ENCODE measurements at places on chromosomes 5 and 9.

DNA sequence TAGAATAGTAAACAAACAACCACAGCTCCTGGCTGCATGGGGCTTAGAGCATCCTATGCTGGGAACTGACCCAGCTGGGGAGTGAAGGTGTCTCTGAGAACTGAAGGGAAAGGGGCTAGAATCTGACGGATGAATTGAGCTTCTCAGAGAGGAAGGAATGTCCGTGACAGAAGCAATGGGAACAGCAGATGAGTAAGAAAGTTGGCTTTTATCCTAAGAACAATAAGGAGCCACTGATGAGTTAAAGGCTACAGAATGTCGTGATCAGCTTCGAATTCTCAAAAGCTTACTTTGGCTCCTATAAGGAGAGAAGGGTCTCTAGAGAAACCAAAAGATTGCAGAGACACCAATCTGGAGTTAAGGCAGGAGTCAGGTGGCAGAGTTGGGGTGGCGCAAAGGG is 52.6 kb downstream of the EBF1 start:
- DNase-seq: no peak

- no peak for DNase-seq
Observed at GRCh38 chr5:103455796-103456195, 106.8 kb downstream of the NUDT12 start.

- no peak for DNase-seq
Observed at GRCh38 chr9:92635760-92636159, 34.2 kb downstream of the IPPK start.

DNA sequence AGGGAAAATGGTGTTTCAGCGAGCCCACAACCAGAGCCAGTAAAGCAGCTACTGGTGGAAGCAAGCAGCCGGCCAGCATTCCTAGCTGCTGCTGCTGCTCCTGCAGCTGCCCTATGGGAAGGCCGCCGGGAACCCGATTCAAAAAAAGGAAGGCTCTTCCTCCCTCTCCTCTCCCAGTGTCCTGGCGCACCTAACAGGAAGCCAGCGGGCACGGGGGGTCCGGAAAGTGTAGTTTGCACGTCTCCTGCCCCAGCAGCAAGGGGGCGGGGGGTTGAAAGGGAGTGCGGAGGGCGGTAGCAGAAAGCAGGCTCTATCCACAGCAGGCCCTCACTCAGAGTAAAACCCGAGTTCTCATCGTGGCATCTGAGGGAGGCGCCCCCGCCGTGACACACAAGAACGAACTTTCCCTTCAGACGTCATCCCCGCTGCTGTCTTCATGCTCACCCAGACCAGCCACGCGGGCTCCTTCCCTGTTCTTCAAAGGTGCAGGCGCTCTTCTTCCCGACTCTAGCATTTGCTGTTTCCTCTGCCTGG is 16.5 kb downstream of the GRXCR2 start:
- peak; percentile 12 for DNase-seq

GRCh38 chr5:56402266-56403220 is 169.4 kb upstream of the ANKRD55 start:
- no peak for DNase-seq

DNA sequence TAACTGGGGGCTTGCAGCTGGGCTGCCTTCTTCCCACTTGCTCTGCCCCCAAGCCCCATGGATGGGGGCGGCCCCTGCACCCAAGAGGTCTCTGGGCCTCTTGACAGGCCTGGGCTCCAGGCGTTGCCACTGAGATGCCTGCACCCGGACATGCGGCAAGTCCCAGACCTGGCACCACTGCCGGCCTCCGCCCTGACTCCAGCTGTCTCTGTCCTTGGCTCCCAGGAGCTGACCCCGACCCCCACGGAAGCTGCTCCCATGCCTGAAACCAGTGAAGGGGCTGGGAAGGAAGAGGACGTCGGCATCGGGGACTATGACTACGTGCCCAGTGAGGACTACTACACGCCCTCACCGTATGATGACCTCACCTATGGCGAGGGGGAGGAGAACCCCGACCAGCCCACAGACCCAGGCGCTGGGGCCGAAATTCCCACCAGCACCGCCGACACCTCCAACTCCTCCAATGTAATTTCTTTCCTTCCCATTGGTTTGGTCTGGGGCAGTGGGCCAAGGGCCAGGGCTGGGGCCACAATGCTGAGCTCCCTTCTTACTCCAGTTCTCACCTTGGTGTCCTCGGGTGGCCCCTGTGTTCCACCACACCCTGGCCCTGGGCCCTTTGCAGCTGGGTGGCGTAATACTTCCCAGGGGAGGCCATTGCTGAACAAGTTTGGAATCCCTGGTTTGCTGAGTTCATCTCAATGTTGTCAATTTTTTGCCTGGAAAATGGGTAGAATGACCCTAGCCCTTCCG is 88.6 kb downstream of the COL5A1 start:
- DNase-seq: no peak

DNA sequence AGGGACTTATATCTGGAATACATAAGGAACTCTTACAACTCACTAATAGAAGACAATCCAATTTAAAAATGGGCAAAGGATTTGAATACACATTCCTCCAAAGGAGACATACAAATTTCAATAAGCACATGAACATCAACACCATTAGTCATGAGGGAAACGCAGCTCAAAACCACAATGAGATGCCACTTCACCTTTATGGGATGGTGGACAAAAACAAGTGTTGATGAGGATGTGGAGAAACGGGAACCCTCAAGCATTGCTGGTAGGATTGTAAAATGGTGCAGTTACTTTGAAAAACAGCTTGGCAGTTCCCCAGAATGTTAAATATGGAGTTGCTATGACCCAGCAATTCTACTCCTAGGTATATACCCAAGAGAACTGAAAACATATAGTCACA is 72.7 kb upstream of the IER5L start:
- DNase-seq: no peak

GRCh38 chr9:127005770-127006314 is 91.3 kb downstream of the RALGPS1 start:
- no peak for DNase-seq

GRCh38 chr9:89792189-89793123 is 187.6 kb downstream of the GADD45G start:
- no peak for DNase-seq

- no peak for DNase-seq
Observed at GRCh38 chr9:122819791-122820489, 8.4 kb downstream of the PDCL start.

DNA sequence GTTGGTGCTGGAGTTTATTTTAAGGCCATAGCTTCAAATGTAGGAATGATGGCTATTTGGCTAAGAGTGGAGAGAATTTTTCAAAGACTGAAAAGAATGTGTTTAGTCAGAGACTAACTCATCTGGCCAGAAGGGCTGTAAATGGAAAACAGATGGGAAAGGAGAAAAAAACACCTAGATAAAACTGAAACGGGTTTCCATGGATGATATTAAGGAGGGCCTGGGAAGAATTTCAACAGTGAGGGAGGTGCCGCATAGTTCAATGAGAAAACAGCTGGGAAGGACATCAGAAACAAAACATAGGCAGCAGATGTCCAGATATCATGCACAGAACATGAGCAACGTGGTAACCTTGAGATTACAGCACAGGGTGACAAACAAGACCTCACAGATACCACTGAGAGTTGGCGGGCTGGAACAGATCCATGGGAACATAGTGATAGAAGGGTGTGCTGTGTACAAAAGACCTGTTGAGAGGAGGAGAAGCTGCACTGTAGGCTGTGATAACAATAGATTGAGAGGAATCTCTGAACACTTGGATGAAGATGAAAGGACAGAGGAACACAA is 31.2 kb upstream of the RAD23B start:
- no peak for DNase-seq

DNA sequence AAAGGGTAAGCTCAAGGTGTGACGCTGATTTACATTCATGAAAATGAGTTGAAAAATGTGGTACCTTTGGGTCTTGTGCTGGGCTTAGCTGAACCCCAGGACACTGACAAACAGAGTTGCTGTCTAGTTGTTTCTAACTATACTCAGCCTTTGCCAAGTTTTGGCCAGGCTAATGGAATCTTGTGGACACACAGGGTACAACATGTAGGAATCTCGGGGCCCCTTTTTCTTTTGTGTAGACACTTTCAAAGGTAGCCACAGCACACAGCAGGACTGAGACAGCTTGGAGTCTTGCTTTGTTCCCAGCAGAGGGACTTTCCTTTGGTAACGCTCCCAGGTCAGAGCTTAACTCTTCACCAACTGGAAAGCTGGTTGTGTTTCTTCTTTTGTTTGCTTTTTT is 7.8 kb downstream of the LIX1 start:
- DNase-seq: no peak

GRCh38 chr9:105053209-105053652 is 125.3 kb upstream of the ABCA1 start:
- DNase-seq: peak; percentile 29

DNA sequence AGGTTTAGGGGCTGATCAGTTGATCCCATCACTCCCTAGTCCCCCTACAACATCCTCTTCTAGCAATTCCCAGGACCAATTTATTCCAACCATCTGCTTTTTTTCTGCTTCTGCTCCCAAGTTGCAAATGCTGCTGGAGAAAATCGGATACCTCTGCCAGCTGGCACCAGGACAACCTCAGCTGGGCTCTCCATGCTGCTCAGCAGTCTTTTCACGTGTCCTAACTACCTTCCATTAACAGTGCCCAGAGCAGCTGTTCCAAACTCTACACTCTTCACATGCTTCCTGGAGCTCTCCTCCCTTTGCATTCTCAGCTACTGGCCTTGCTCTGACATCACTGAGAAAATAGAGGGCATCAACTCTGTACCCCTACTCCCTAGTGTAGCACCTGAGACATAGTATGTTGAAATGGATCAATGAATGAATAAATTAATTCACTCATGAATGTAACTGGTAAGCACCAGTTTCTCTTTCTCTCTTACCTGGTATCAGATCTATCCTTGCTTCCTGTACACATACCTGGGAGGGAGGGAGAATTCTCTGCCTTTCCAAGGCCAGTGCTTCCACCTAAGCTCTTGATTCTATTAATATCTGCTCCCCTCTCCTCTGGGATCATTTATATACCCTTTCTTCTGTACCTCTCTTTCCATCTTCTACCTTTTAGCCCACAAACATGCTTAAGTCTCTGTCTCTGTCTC is 191.0 kb downstream of the RAB3C start:
- no peak for DNase-seq

GRCh38 chr9:77440057-77440456 is 208.1 kb downstream of the GNA14 start:
- DNase-seq: no peak

DNA sequence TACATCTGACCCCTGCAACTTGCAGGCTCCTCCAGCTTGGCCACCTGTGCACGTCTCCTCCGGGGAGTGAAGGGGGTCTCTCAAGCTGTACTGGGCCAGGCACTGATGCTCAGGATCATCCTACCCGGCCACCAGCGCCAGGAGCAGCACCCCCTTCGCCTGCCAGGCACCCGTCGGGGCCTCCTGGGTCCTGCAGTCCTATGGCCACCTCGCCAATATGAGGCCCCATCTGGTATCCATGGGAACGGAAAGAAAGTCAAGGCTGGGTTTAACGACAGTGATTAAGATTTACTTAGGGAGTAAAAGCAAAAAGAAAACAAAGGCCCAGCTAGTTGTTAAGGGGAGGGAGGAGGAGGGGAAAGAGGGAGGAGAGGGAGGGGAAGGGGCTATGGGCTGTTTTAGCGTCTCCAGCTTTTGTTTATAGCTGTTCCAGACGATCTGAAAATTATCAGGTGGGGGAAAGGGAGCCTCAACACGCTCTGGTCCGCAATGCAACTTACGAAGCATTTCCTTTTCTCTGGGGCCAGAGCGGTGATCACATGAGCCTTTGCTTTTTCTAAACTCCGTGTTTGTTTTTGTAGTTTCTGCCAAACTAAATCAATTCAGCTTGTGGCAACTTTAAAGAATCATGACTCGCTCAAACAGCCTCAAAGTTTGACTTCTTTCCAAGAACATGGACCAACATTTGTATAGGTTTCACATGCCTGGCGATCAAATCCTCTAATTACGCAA is 132.4 kb downstream of the ROR2 start:
- DNase-seq: no peak

- no peak for DNase-seq
Observed at GRCh38 chr5:181149355-181149754, 2.0 kb downstream of the OR2V2 start.

DNA sequence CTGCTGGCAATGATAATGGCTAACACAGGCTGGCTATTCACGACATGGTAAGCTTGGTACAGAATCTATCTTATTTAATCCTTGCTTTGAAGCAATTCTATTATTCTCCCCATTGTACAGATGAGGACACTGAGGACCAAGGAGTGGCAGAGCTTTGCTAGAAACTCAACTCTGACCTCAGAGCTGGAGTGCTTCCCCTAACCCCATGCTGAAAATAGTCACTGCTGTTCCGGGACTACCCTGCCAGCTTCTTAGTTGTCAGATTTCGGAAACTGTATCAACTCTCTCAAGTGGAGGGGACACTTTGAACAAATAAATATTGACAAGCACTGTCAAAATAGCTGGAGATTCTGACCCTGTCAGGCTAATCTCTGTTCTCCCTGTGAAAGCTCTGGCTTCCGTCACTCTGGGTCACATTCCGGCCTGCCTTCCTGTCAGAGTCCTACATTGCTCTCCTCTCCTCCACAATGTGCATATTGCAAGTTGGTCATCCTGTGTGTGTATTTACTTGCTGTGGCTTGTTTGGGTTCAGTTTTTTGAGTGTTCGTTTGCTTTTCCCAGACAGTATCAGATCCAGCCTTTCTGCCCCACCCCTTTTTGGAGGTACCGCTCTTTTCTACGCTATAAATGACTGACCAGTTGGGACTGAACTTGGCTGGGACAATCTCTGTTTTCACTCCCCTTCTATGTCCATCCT is 134.3 kb upstream of the MAP1B start:
- DNase-seq: no peak

DNA sequence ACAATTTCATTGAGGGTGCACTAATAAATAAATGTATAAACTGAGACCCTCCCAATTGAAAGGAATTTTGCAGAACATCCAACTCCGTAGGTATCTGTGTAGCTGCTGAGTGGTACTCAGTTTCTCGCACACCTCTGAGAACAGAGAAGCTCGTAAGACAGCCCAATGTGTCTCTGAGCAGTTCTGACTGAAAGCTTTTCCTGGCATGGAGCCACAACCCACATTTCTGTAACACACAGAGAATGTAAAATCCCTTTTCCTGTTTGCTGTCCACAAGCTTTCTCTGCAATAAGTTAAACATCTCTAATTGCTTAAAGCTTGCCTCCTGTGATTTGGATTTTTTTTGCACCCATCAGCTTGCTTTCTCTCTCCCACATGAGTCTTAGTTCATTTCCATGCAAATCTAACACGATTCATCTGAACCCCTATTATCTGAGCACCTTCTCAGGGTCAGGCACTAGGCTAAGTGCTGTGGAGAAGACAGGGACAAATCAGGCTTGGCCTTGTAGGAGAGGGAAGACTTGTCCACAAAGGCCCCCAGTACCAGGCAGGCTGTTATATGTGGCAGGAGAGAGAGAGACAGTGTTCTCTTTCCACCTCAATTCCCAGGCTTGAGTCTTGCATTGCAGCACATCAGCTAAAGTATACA is 44.2 kb upstream of the COL15A1 start:
- no peak for DNase-seq

All from stimulated activated CD4-positive, alpha-beta T cell treated with anti-CD3 and anti-CD28 coated beads, Interleukin-4, amount 100 ng/mL, for 4 hours (primary cell).